ENCODE measurements at places on chromosomes 2 and 18.

GRCh38 chr2:205366336-205367060, 315.8 kb upstream of the NRP2 start:
- no peak for DNase-seq

- no peak for DNase-seq
These were observed 2102.3 kb upstream of the CELF4 start for GRCh38 chr18:39667905-39668304.

- DNase-seq: no peak
These were observed 106.3 kb upstream of the SULT1C3 start for GRCh38 chr2:108133457-108133856.

DNA sequence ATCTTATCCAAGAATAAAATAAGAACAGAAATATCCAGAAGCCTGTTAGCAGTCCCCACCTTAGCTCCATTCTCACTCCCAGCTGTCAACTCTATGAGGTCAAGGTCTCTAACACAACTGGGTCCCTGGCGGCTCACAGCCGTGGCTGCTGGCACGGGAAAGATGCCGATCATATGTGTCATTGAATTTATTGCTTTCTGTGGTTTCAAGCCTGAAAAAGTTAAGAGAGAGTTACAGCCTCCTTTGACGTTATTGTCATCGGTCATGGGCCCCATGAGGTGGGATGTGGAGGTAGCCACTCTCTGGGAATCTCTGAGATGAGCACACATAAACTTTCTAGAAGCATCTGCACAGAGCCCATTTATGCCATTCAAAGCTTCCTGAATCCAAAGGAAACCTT, 28.7 kb upstream of the CABLES1 start:
- no peak for DNase-seq

GRCh38 chr18:31436825-31437224, 10.7 kb upstream of the DSG3 start:
- no peak for DNase-seq
